ENCODE measurements at places on chromosomes 6 and 20.

GRCh38 chr6:43671801-43672690, 15.5 kb downstream of the MRPS18A start:
- no peak for DNase-seq

- DNase-seq = no peak
Observed at GRCh38 chr6:84825461-84825860, 61.1 kb upstream of the TBX18 start.

GRCh38 chr6:63689421-63689820, 53.8 kb downstream of the PHF3 start:
- no peak for DNase-seq

DNA sequence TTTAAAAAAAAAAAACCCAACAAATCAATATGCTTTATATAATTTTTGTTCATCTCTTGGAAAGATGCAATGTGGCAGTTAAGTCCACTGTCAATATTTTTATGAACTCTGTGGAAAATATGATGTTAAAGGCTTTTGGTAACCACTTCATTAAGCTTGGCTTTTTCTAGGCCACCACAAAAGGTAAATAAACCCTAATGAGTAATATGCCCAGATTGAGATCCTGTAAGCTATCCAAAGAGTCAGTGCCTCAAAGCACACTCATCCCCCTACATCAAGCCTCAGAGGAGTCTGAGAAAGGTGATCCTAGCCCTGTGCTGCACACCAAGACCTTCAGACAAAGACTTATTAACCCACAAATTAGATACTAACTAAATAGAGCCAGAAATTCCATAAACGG, 121.1 kb downstream of the CDC5L start:
- no peak for DNase-seq

DNA sequence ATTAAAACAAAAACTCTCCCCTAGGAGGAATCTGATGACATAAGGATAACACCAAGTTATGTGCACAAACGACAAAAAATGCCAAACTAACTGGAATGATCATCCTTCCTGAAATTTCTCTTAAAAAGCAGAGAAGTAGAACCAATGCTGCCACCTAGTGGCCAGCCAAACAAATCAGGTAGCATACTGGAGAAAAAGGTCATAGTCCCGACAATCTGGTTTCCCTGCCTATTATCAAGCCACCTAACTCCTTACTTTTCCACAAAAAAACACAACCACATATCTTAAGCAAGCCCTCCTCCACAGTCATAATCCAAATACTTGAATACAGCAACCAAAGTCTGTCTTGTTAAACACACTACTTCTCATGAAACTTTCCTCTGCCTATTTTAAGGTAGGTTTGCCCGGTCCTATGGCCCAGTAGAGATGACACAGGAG, 5.3 kb downstream of the OARD1 start:
- DNase-seq = no peak

DNA sequence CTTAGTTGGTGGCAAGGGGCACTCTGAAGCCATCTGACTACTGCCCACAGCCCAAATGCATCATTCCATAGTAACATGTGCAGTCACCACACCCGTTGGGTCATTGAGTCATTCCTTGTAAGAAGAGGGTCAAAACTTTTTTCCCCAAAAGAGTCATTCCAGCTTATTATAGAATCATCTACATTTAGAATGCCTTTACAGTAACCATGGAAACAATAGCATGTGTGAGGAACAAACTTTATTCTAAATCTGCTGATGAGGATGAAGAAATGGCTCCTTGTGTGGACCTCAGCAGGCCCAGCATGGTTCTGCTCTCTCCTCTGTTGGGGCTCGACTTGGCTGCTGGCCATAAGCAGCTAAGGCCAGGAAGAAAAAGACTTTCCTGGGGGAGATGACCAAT, 111.2 kb upstream of the PTPRT start:
- no peak for DNase-seq

- DNase-seq = no peak
Observed at GRCh38 chr20:47720636-47721427, 64.4 kb downstream of the SULF2 start.

DNA sequence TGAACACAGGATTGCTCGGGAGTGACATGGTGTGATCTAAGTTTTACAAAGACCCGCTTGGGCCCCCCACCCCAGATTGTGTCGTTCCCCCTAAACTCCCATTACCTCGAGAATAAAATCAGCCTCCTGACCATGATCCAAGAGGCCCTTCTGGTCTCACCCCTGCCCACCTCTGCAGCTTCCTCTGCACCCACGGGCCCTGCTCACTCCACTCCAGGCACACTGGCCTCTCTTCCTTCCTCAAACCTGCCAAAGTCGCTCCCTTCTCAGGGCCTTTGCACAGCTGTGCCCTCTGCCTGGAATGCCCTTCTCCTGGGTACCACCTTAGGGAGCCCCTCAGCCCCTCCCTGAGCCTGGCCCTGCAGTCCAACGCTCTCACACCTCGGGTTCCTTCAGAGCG, 17.9 kb downstream of the TGM2 start:
- peak; percentile 43 for DNase-seq

DNA sequence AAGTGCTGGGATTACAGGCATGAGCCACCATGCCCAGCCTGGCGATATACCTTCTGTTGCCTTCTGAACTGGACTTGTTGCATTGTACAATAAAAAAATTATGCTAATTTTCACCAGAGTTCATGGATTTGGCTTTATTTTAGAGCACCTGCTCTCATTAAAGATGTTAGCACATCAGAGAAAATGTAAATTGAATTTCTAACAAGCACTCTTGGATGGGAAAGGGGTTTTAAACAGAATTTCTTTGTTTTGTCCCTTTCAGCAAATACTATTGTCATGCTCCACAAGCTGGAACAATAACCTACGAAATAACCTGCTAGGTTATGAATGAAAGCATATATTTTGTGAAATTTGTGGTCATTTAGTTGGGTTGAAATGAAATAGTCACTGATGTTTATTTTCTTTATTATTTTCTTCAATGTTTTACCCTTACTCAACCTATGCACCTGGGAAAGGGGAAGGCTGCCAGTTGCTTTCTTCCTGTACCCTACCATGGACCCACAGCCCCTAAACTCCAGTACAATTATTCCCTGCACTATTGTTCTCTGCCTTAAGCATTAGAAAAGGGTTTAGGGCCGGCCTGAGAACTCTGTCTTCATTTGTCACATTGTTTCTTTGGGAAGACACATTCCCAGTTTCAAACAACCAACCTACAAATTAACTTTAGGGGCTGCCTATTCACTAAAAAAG, 22.2 kb downstream of the ZDHHC14 start:
- no peak for DNase-seq

- DNase-seq = peak; percentile 63
Observed at GRCh38 chr20:62778601-62779416, 17.5 kb upstream of the MRGBP start.

- no peak for DNase-seq
Observed at GRCh38 chr6:35453236-35453635, 1.1 kb downstream of the FANCE start.

GRCh38 chr6:157625111-157625510, 197.9 kb upstream of the SNX9 start:
- DNase-seq = no peak

DNA sequence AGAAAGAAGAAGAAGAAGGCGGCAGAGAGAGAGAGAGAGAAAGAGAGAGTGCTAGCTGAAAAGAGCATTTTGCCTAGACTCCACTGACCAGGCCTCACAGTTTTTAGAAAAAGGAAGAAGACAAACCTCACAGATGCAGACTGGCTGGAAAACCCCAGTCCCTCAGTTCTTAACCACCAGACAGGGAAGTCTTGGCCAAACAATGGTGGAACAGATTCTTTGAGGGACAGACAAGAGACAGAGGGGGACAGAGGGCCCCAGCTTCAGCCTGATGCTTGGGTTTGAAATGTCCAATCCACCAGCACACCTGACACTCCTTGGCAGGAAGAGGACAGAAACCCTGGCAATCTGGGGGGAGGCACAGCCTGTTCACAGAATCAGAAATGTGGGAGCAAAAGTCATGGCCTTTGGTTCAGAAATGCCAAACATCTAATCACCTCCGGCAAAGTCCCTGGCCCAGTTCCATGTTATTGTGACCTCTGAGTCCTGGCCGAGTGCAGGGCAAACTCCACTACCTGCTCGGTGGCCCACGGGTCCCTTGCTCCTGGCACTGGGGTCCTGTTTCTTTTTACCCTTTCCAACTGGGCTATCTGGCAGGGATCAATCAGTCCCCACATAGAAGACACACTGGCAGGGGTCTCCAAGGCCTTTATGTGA, 235.2 kb downstream of the LY86 start:
- no peak for DNase-seq

DNA sequence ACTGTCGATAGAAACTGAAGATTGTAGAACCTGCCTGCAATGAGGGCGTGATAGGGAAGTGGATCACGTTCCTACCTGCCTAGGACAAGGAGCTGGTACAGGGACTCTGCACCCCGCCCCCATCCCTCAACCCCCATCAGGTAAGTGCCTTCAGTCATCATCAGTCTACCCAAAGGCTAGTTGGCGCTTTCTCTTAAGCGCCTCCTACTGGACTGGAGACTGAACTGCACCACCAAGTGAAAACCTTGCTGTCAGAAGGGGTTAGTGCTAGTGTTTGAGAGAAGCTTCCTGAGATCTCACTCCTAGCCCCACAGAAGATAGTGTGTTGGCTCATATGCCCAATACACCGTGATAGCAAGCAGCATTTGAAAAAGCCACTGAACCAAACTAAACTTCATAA, 706.5 kb upstream of the MAN1A1 start:
- no peak for DNase-seq

GRCh38 chr6:141540207-141540606, 592.5 kb upstream of the GJE1 start:
- DNase-seq = no peak

DNA sequence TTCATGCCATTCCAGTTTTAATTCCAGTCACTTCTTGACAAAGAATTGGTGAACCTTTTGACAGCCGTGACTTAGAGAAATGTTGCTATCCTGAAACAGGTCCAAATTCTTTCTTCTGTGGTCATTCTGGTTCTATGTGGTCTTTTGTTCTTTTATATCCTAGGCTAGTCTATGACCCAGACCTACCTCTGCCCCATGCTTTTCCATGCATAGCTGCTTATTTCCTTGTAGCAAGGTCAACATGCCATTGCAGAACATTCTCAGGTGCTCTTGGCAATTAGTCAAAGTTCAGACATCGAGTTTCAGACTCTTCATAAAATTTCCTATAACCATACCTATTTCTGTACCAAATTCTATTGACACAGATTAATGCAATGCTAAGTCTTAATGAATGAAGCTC, 202.6 kb downstream of the PLCB1 start:
- DNase-seq = no peak

DNA sequence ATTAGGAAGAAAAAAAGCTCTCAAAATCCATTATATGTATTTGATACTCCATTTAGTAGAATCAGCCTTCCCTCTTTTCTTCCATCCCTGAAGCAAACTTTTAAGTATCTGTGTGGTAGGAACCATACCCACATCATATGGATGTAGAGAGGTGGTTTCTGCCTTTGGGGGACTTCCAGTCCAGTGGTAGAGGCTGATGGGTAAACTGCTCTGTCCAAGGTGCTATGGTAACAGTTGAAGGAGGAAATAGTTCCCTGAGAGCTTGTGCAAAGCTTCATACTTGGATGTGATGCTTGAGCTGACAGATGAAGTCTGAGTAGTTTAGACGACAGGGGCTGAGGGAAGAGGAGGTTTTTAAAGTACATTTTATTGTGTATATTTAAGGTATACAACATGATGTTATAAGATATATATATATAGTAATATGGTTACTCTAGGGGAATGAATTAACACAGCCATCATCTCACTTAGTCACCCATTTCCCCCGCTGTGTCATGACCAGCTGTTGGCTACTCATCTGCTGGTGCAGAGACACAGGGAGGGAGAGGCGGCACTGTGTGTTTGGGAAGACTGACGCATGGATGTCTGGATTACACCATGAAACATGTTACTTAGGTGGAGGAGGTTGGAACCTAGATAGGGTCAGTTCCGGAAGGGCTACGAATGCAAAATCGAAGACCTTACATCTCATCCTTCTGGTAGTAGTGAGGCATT, 185.2 kb downstream of the FARS2 start:
- no peak for DNase-seq

DNA sequence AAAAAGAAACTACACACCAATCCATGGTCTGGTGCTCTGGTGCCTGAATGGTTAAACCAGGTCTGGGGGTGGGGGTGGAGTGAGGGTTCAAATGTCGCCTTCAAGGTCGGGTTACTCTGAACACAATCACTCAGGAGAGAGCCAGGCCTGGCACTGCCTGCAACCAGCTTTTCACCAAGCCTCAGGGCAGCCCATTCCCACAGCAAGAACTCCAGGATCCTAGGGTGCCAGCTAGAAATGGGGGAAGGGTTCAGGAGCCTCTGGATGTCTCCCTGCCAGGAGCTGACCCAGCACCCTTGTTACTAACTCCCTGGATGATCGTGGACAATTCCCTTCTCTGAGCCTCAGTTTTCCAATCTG, 6.7 kb downstream of the SDC4 start:
- no peak for DNase-seq

- DNase-seq = no peak
Observed at GRCh38 chr20:14937021-14937420, 599.6 kb upstream of the FLRT3 start.

DNA sequence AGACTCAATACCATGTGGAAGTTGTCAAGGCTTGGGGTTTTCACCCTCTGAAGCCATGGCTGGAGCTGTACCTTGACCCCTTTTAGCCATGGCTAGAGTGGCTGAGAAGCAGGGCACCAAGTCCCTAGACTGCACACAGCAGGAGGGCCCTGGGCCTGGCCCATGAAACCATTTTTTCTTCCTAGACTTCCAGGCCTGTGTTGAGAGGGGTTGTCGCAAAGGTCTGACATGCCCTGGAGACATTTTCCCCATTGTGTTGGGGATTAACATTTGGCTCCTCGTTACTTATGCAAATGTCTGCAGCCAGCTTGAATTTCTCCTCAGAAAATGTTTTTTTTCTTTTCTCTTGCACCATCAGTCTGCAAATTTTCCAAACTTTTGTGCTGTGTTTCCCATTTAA, 196.4 kb downstream of the SLC16A10 start:
- DNase-seq = no peak

- DNase-seq = peak; percentile 90
Observed at GRCh38 chr20:1945134-1945618, 48.7 kb downstream of the PDYN start.

DNA sequence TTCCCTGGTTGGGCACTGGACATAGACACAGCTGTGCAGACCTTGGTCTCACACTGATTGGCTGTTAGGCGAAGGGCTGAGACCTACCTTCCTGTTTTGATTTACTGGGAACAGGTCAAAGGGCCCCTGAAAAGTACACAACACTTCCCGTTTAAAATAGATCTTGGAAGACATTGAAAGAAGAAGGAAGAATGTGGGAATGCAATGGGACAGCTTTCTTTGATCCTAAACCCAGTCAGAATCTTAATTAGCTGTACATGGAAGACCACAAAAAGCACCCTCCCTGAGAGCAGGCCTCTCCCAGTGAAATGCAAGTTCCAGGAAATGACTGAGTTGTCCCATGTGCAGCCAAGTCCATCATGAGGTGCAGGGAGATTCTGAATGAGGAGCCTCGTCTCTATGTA, 83.6 kb upstream of the EXOC2 start:
- no peak for DNase-seq

- DNase-seq = peak; percentile 84
Observed at GRCh38 chr20:49636447-49636846, 68.5 kb upstream of the PTGIS start.

- DNase-seq = peak; percentile 72
Observed at GRCh38 chr6:12208190-12208589, 82.0 kb upstream of the EDN1 start.

All from Right ventricle myocardium inferior (tissue), 1 donor.